ENCODE measurements at places on chromosomes 1 and 21.

DNA sequence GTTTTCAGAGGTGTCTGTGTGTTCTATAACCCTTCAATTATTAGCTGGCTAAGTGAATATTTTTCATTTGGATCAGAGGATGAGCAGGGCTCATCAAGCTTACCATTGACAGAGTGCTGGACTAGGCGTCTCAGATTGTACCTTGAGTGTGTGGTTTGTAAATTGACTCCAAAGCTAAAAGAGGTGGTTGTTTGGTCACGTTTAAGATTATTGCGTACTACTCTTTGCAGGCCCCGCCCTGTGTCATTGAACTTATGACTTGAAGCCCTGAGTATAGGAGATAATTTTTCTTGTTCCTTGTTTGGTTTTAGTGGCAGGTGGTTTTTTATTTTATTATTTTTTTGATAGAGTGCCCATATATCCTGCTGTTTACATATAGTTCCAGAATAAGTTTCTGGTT, 17.7 kb downstream of the MRPS6 start:
- no peak for DNase-seq

GRCh38 chr1:15207829-15208429, 39.1 kb upstream of the FHAD1 start:
- DNase-seq, result no peak

DNA sequence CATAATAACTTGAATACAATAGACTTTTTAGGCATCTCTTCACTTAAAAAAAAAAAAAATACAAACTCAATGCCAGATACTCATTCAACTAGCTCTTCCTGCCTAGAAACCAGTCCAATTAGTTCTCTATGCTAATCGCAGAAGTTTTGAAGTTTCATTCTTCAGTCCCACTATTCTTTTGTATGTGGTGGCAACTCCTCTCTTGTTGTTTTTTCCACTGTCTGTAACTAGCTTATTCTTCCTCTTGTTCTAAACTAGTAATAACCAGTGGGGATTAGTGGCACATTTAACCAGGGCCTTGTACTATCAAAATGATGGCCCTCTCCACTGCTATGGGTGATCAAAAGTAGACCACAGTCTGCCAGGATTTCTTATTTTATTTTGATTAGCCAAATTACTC, 52.5 kb downstream of the SELENOF start:
- no peak for DNase-seq

DNA sequence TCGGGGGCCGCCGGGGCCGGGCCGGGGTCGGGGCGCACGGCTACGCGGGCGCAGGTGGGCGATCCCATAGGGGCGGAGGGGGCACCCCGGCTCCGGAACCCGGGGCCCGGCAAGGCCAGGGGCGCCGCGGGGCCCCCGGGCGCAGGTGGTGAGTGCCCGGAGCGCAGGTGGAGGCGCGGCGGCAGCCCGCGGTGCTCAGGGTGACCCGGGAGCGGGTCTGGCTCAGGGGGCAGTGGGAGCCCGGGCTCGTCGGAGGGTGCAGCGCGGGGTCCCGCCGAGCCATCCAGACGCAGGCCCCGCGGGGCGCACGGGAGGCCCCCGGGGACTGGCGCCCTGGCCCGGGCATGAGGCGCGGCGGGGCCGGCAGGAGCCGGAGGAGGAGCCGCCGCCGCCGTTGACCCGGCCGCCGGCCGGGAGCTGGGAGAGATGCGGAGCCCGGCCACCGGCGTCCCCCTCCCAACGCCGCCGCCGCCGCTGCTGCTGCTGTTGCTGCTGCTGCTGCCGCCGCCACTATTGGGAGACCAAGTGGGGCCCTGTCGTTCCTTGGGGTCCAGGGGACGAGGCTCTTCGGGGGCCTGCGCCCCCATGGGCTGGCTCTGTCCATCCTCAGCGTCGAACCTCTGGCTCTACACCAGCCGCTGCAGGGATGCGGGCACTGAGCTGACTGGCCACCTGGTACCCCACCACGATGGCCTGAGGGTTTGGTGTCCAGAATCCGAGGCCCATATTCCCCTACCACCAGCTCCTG, 489 bp downstream of the CELSR2 start:
- no peak for DNase-seq

DNA sequence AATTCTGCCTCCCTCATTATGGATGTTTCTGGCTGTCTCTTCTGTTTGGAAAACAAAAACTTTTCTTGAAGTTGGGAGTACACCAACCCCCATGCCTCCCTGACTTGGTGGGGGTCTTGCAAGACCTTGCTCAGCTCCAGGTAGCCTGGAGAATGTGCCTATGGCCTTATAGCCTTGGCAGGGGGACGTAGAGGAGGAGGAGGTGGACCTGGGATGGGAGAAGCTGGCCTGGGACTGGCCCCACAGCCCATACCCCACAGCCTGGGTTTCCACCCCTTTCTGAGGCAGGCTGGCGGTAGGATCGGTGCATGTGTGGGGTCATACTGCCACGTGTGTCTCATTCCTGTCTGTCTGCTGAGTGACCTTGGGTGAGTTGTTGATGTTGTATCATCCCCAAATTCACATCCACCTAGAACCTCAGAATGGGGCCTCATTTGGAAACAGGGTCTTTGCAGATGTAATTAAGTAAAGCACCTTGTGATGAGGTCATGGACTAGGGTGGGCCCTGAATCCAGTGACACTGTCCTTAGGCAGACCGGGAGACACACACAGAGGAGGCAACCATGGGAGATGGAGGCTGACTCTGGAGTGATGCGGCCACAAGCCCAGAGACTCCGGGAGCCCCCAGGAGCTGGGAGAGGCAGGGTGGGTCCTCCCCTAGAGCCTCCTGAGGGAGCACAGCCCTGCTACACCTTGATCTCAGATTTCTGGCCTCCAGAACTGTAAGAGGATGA, 18.5 kb downstream of the OBSCN start:
- DNase-seq, result no peak

DNA sequence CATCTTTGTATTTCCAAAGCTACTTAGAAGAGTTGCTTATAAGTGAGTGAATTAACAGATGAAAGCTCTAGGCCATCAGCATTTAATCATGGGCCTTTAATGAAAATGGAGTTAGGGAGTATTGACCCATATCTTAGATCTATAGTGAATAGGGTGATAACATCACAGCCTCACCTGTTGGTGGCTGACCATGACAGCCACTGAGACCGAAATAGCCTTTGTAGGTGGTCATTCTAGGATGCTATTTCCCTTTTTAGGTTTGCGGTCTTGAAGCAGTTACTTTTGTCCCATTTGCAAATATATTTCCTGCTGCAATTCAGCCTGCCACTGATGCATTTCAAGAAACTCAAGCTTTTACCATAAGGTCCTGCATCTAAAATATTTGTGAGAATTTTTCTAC, 410.1 kb upstream of the LYPLAL1 start:
- no peak for DNase-seq

GRCh38 chr1:8170059-8170835, 144.1 kb upstream of the ERRFI1 start:
- no peak for DNase-seq

DNA sequence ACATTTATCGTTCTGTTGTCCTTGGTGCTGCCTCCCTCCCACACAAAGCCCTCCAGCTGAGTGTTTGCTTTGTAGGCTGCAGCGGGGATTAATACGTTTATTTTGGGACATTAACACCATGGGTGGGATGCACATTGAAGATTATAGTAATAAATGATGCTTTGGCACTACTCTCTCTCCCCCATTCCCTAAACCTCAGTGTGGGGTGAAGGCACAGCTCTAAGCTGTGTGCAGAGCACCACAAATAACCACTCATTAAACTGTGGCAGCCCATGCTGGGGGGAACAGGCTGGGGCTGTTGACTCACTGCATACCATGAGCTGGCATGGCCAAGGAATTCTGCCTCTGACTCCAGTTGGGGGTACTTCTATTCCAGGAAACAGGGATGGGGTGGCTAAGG, 7.7 kb downstream of the PCP4L1 start:
- DNase-seq, result peak; percentile 27

- DNase-seq, result no peak
Measured at GRCh38 chr1:86621286-86621685, 74.4 kb downstream of the CLCA4 start.

DNA sequence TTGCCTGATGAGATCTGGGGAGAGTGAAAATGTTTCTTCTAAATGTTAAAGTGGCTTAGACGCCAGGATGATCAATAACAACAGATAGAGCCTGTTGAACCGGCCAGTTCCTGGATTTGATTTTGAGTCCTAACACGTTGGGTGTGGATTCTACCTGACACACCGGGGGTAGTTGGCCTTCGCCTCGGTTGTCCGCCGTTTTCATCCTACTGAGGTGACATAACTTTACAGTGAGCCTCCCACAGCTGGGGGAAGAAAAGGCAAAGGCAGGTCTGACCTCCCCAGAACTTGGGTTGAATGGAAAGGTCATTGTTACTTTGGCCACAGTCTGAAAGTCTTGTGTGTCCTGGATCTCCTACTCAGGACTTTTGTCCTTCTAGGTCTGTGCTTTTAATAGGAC, 1.1 kb downstream of the PGD start:
- DNase-seq, result no peak

DNA sequence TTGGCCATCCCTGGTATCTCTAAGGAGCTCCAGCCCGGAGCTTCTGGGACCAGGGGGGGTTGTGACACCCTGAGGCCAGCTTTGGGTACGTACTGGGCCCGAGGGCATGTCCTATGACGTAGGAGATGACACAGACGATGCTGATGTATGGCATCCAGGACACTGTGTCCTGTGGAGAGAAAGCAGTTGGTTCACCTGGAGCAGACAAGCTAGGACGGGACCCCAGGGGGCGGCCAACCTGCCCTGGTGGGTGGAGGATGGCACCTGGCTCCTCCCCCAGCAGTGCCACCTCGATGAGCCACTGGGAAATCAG, 12.1 kb upstream of the SLC2A7 start:
- no peak for DNase-seq

DNA sequence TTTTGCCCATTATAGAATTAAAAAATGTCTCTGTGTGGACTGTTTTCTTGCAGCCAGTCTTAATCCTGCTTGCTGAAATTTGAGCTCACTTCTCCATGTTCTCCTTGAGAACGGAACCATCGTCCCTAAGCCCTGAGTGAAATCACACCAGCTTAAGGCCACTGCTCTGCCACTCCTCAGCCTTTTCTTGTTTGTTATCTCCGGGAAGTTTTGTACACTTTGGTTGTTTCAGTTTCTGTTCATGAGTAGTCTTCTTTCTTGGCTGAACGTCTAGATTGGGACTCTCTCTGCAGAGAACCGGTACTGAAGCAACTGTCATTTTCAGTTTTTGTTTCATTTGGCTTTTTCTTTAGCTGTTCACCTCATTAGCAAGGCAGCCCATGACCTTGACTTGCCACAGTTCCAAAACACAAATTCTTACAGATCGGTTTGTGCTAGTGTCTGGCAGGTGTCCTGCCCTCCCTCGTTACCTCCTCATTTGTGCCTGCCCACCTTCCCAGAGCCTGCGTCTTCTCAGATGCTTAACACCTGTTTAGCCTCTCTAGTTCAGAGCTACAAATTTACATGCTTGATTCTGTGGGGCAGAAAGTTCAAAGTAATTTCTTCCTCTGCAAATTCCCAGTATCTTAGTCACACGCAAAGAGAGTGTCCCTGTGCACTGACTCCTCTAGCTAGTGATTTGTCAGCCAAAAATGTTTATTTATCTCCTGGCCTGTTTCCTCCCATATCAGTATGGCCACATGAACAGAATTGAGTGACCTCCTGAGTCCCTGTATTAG, 12.4 kb downstream of the PSEN2 start:
- peak; percentile 32 for DNase-seq

DNA sequence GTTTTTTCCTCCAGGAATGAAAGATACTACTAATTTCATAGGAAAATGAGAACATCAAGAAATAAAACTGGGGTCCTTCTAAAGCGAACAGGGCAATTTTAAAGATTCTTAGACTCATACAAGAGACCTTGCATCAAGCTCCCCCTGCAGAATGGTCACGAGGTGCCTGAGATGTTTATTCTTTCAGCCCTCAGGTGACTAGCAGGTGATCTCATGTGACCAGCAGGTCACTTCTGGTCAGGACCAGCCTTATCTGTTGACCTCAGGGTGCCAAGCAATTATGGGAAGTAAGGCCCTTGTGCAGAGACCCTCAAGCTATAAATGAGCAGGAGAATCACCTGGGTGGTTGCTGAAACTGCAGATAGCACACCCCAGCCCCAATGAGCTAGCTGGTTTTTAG, 20.6 kb upstream of the TMEM51 start:
- no peak for DNase-seq

GRCh38 chr1:19438516-19439195, 46.7 kb downstream of the CAPZB start:
- DNase-seq, result no peak

- no peak for DNase-seq
Measured at GRCh38 chr1:38605063-38605462, 254.5 kb downstream of the RRAGC start.

DNA sequence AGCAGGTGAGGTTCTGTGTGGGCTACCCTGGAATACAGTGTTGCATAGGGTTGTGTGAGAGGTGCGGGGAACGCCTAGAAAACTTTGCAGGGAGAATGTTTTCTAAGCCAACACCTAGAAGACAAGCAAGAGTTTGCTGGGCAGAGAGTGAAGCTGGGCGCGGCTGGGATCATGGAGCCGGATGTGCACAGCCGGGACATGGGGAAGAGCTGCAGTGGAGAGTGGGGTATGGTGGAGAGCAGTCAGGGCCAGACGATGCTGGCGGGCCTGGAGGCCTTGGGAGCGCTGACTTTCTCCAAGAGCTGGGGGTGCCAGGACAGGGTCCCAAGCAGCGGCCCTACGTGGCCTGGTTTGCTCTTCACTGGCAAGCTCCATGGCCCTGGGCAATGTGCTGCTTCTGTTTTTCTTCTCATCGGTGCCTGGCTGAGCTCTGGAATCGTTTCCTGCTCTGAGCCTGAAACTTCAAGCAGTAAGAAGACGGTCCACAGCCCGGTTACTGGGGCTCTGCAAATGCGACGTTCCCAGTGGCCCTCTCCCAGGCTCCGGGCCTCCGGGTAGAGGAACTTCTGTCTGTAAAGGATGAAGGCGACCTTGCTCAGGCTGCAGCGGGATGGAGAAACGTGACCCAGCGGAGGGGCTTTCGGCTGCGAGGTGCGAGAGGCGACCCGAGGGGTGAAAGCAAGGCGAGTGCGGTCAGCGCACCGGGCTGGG, 51.9 kb upstream of the CD34 start:
- no peak for DNase-seq

DNA sequence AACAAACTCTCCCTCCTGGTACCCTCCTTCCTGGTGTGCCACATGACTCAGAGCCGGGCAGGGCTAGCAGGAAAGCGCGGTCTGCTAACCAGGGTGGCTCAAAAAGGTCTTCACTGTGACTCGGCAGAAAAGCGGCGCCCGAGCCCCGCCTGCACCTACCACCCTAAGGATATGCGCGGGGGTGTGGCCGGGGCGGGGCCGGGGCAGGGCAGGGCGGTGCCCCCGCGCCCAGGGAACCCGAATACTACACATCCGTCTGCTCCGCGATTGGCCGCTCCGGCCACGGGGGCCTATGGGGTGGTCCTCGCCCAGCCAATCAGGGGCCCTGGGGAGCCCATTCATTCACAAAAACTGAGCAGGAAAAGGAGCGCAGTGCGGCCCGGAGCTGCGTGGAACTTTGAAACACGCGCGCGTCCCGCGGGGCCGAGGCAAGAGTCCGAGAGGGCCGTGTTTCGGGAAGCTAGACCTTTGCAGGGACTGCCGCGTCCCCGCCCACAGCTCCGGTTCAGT, 1.7 kb downstream of the LRP8 start:
- peak; percentile 93 for DNase-seq

- no peak for DNase-seq
Measured at GRCh38 chr1:39131940-39132339, 72.6 kb upstream of the MACF1 start.
